ENCODE measurements at places on chromosomes 11 and 22.

DNA sequence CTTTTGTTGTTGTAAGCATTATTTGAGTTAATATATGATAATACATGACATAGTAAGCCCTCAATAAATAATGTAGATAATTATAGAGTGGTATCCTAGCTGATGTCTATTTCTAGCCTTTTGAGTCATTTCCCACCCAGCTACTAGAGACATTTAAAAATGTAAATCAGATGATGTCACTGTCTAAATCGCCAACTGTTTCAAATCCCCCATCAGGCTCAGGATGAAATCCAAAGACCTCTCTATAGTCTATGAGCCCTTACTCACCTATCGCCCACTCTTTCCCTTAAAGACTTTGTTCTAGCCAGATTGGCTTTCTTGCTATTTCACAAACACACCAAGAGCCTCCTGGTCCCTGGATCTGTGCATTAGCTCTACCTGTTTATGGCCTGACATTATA, 135.4 kb upstream of the PLET1 start:
- DNase-seq, result no peak

DNA sequence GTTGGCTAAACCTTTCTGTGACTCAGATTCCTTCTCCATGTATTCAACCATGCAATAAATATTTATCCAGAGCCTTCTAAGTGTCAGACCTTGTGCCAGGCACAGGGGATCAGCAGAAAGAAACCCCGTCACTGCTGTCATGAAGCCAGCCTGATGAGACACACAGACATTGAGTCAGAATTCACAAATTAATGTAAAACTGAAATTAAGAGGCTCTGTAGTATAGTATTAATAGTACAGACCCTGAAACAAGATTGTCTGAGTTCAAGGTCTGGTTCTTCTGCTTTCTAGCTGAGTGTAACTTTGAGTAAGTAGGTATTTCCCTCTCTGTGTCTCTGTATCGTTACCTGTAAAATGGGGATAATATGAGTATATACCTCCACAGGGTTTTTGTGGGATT, 46.9 kb downstream of the ME3 start:
- no peak for DNase-seq

DNA sequence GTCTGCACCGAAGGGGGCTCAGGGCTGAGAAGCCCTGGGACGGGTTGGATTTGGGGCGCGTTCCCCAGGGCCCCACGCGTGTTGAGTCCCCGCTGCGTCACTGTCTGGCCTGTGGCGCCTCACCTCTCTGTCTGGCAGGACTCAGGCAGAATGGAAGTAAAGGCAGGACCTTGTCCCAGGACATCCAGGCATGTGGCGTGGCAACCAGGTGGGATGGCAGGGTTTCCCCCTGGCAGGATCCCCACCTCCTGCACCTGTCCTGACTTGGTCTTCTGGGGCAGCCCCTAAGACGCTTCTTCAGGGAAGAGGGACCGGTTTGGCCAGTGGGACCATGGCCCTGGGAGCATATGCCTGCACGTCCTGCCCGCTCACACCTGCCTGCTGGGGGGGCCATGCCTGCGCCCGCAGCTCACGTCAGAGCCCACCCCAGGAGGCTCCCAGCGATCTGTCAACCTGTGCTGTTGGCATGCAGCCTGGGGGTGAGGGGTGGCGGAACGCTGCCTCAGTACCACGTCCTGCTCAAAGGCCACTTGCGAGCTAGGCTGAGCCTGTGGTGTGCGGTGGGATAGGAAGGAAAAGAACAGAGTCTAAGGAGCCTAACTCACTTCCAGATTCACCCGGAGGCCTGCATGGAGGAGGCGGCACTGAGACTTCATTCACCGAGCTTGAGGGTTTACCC, 72.7 kb downstream of the KCNQ1 start:
- DNase-seq, result no peak

DNA sequence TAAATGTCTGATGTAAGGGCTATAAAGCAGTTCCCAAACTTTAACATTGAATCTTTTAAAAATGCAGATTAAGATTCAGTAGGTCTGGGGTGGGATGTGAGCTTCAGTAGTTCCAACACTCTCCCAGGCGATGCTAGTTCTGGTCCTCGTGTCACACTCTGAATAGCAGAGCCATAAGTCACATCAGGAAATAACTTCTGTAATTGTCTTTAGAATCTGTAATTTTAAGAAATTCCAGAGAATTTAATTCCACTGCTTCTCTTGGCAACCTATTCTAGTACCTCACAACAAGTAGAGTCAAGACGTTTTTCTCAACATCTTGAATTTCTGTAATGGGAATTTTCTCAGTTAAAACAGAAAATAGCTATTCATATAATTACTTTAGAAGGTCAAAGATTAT, 223.1 kb downstream of the TMEM135 start:
- DNase-seq, result no peak

GRCh38 chr11:2199466-2200341, 28.1 kb upstream of the TH start:
- no peak for DNase-seq

GRCh38 chr11:7977232-7977917, 9.8 kb upstream of the EIF3F start:
- DNase-seq, result no peak
